H9 (cell line): ENCODE measurements at places on chromosomes 5 and 9.
A peak's percentile ranks its signal among the peaks of the same experiment; 100 is the strongest.

GRCh38 chr9:75053869-75054268 is 25.8 kb upstream of the CARNMT1 start:
- no peak for DNase-seq

GRCh38 chr5:76555717-76556116 is 67.5 kb downstream of the F2RL2 start:
- DNase-seq = no peak

GRCh38 chr9:116726602-116727001 is 39.5 kb downstream of the TRIM32 start:
- no peak for DNase-seq

DNA sequence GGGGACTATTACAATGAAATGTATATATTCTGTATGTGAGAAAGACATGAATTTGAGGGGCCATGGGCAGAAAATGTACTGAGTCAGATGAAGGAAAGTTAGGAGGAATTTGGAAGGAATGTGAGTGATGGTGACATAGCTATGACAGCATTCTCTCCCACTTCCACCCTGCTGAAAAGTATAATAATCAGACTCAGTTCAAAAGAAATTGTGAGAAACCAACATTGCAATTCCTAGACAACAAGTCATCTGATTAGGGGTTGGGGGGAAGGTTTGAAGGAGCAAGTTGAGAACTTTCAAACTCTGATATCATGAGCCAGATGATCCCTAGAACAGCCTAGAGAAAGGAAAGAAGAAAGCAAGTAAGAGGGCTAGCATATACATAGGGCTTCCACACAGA is 370.6 kb downstream of the DMRTA1 start:
- no peak for DNase-seq

GRCh38 chr9:134396825-134397224 is 70.6 kb downstream of the RXRA start:
- no peak for DNase-seq

GRCh38 chr9:133340256-133340655 is 4.3 kb upstream of the SURF6 start:
- DNase-seq = no peak

GRCh38 chr5:72125941-72126620 is 18.8 kb downstream of the MAP1B start:
- DNase-seq = no peak

DNA sequence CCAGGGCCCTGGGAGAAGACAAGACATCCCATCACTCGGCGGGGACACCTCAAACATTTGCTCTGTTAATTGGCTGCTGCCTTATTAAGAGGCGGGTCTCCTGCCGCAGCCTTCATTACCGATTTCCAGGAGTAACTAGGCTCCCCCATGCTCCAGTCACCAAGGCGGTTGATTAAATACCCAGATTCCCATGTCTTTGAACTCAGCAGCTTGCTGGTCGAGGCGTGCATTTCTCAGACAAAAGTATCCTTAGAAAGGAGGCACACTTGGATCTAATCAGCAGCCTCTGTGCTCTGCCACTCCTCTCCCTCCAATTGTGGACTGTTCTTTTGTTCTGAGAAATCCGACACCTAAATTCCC is 228.8 kb downstream of the FSTL4 start:
- DNase-seq = peak; percentile 54

- no peak for DNase-seq
These were observed 43.5 kb downstream of the SARDH start for GRCh38 chr9:133694686-133695085.

DNA sequence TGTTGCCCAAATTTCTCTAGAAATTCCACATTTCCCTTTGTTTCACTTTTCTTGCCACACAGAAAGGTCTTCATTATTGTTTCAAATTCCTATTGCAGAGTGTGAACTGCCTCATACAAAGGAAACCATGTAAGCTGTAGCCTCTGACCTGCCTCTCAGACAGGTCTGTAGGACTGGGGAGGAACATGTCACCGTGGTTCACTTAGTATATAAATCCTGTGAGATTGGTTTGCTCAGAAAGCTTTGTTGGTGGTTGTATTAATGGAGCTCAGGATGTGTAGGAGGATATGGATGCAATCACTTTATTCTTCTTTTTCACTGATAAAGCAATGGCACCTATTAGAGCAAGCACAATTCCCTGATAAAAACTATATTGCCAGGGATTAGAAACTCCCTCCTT is 4.2 kb downstream of the SGCD start:
- no peak for DNase-seq

- no peak for DNase-seq
These were observed 28.6 kb upstream of the TAS2R1 start for GRCh38 chr5:9658706-9659105.

GRCh38 chr9:136454026-136454796 is 14.6 kb upstream of the INPP5E start:
- DNase-seq = no peak

- DNase-seq = no peak
These were observed 2.5 kb upstream of the KDM3B start for GRCh38 chr5:138349852-138350562.

- no peak for DNase-seq
These were observed 111.5 kb upstream of the ZNF366 start for GRCh38 chr5:72618708-72619107.

DNA sequence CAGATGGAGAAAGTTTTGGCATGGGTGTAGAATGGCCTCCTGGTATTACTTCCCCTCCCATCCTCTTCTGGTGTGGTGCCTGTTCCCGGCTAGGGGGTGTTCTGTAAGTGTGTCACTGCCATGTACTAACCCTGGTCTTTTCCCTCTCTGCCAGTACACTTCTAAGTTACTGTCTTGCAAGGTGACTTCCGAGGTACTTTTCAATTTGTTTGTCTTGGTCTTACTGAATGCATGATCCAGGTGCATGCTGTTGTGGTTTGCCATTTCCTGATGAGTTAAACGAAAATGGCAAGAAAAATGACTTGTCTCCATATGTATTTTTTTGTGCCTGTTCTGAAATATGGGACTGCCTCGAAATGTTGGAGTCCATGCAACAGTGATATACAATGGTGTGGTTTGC is 46.0 kb downstream of the C9orf152 start:
- no peak for DNase-seq

GRCh38 chr9:95507464-95508241 is 9.1 kb downstream of the PTCH1 start:
- DNase-seq = peak; percentile 58

DNA sequence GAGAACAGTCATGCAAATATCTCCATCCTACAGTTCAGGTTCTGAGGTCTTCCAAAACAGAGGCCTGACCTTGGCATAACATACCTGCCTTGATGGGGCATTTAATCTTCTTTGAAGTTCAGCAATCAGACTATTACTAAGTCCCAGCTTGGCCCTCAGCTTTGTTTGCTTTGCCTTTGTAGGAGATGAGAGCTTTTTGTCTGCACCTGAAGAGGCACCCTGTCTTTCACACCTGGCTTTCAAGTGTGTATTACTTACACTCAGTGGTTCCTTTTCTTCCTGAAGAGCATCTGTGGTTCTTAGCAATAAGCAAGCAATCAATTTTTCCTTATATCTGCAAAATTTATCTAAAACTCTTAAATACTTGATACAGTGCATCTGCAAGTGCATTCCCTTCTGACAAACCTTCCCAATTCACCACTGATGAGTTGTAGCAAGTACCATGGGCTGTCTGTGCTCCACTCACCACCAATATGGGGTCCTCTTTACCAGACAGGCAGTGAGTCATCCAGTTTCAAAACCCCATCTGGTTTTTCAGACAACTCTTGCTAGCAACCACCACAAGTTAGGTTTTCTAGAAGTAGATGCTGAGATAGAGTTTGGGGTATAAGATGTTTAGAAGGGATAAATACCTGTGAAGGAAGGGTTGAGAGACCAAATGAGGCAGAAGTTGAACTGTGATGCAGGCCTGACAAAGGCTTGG is 100.2 kb downstream of the HINT1 start:
- DNase-seq = no peak

DNA sequence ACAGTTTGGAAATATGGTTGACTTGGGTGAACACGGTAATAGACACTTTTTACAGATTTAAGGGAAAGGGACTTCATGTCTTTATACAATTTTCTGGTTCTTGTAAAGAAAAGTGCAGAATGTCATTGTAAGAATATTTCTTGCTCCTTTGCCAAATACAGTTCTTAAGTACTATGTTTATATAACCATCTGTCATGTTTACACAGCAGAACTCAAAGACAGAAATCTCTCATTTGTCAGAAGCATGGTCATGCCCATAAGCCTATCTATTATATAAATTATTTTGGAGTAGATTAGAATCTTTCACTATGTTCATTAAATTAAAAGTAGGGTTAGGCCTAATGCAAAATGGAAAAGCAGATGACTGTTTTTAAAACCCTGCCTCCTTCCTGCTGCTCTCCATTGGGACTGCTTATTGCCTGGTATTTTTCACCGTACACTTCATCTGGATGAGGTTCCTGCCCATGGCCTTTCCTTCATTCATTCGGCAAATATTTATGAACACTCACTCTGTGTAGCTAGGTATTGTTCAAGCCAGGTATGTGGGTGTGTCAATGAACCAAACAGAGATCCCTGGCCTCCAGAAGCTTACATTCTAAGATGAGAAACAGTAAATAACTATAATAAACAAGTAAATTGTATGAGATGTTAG is 558.1 kb downstream of the NR2F1-AS1 start:
- DNase-seq = no peak

- DNase-seq = no peak
These were observed 26.0 kb upstream of the CEP72 start for GRCh38 chr5:585962-586628.

DNA sequence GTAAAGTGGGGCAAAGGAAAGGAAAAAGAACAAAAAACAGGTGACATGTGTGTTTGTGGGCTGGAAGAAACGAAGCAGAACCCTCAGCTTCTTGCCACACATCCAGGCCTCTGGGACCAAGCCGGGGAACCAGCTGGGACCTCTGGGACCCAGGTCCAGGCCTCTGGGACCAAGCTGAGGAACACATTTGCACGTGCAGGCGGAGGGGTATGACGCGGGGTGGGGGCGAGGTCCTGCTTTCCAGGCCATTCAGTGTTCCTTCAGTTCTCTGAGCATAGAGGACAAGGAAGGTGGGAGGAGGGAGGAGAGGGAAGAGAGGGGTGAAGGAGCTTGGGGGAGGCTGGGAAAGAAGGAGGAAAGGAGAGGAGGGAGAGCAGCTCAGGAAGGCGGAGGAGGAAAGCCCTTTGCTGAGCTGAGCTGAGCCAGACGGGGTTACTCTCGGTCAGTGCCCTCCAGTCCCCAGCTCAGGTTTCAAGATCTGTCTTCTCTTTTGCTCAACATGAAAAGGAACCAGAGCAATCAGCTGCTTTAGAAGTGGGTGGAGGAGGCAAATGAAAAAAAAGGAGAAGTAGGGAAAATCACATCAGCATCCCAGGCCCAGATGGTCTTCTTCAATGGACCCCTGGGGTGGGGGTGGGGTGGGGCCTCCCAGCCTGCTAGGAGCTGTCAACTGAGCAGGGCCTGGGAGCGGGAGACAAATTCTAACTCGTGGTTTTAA is 59.1 kb downstream of the ABCA1 start:
- peak; percentile 73 for DNase-seq

- DNase-seq = no peak
These were observed 26.7 kb downstream of the CYFIP2 start for GRCh38 chr5:157292599-157292998.

GRCh38 chr5:168187614-168188013 is 103.8 kb upstream of the WWC1 start:
- no peak for DNase-seq

GRCh38 chr5:121945261-121945660 is 16.5 kb upstream of the SRFBP1 start:
- no peak for DNase-seq

DNA sequence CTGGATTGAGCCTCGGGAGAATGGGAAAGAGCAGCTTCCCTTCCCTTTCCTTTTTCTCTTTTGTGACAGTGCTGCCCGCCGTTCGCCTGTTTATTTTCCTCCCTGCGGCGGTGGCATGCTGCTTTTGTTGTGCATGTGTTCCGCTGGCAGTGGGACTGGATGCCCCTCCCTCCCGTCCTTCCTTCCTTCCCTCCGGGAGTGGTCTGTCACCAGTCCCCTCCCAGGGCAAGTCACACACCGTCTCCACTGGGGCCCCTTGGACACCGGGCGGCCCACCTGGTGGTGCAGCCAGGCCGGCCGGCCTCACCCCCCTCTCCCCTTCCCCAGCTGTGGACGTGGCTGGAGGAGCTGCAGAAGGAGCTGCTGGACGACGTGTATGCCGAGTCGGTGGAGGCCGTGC is 214.7 kb downstream of the TRIO start:
- DNase-seq = peak; percentile 72

DNA sequence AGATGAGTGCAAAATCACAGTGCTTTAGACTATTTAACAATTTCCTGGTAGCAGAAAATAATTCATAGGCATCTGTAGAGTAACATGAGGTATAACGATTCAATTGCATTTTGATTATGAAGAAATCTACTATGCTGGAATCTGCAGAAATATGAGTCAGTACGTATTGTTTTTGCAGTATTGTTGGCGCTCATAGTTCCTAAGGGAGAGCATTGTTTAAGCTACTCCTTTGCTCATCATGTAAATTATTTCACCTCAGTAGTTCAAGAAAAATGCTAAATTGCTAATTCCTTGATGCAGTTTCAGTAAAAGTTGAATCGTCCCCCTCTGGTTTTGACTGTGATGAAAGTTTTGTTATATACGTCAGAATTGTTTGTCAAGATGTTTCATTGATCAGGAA is 458.4 kb downstream of the HINT1 start:
- DNase-seq = no peak

GRCh38 chr9:111298731-111299598 is 31.1 kb downstream of the OR2K2 start:
- no peak for DNase-seq

GRCh38 chr5:63961598-63962161 is 565 bp downstream of the HTR1A start:
- peak; percentile 62 for DNase-seq

DNA sequence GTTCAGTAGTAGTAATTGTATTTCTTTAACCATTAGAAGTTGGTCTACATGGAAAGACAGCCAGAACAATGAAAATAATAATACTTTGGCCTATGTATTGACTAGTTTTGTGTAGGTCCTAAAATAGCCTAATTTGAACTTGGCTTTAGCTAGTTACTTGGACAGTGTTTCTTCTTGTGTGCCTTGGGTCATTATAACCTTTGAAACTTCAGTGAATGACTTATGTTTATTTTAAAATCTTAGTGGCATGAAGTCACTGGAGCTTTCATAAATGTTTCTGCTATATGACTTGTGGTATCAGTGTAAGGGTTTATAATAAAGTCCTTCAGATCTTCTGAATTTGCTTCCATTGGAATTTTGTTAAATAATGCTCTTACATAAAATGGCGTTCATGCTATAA is 2.6 kb upstream of the FAM120AOS start:
- no peak for DNase-seq

DNA sequence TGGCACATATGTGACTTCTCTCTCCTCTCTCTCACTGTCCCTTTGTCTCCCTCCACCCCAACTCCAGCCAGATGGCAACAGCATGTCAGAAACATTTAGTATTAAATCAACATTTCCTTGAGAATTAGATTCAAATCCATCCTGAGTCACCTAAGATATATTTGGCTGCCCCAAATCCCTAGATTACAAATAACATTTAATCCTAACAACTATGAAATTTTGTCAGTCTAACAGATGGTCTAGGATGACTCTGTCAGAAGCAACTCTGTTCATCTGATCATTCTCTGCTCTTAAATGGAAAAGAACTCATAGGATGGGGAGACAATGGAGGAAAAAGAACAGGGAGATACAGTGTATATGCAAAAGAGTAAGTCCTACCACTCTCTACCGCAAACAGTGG is 201.2 kb downstream of the TSSK1B start:
- no peak for DNase-seq

- no peak for DNase-seq
These were observed 11.2 kb upstream of the ENC1 start for GRCh38 chr5:74651710-74652109.
